G401 (cell line): ENCODE measurements at places on chromosomes 6 and 20.
A peak's percentile ranks its signal among the peaks of the same experiment; 100 is the strongest.

GRCh38 chr6:101811108-101811507 is 417.6 kb downstream of the GRIK2 start:
- no peak for DNase-seq

DNA sequence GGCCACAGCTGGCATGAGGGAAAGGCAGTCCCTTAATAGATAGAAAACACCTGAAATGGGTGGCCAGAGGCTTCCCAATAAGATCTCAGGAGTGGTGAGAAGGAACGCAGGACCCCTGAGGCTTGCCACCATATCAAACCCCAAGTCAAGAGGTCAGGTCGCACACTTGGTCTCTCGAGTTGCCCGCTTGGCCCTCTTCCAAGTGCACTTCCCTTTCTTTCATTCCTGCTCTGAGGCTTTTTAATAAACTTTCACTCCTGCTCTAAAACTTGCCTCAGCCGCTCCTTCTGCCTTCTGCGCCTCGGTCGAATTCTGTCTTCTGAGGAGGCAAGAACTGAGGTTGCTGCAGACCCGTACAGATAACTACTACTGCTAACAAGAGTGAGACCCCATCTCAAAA is 64.2 kb downstream of the SLC2A10 start:
- DNase-seq: no peak

DNA sequence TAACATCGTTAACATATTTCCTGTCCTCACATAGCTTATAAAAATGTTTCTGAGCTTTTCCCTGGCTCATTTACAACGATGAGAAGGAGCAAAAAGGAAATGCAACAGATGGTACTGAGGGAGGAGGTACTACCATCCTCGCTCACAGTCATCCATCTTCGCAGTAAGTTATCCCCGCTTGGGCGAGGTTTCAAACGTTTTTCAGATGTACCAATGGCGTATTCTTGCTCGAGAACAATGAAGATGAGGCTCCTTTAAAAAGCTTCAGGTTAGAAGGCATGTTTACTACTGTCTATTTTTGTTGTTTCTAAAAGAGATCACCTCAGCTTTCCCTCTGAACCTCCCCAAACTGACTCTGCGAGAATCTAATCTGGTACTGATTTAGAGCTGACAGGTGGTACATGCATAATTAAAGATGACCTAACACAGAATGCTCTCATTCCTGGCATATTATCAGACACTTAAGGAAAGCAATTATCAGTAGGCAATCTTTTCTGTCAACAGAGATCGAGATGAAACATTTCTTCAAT is 178.7 kb downstream of the GJA10 start:
- DNase-seq: peak; percentile 88

DNA sequence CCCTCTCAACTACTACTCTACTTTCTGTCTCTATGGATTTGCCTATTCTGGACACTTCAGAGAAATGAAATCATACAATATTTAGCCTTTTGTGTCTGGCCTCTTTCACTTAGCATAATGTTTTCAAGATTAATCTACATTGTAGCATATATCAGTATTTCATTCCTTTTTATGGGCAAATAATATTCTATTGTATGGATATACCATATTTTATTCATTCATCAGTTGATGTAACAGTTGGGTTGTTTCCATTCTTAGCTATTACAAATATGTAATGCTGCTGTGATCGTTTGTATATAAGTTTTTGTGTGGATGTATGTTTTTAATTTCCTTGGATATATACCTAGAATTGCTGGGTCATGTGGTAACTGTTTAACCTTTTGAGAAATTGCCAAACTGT is 23.4 kb downstream of the FAM184A start:
- no peak for DNase-seq

GRCh38 chr20:11965602-11966001 is 47.9 kb downstream of the BTBD3 start:
- no peak for DNase-seq
